ENCODE measurements at places on chromosomes 1 and 21. TPM values are rescaled to one million over a fixed set of nuclear protein-coding genes. Genes with fewer than 3 reads are reported as not detected.

KRTAP12-2 gene
- not detected for total RNA-seq

SLFNL1 gene
- 0.25 TPM for total RNA-seq

MYOCOS gene
- 0.33 TPM for total RNA-seq

LCA5L gene
- total RNA-seq = 0.48 TPM

Data from T-cell (primary cell).